NCI-H187 (cell line): ENCODE measurements at places on chromosomes 2 and 18.

- no peak for DNase-seq
These were observed 16.9 kb upstream of the VPS54 start for GRCh38 chr2:64036034-64036705.

GRCh38 chr2:70391259-70391658 lies 89.4 kb upstream of the FAM136A start:
- no peak for DNase-seq

GRCh38 chr2:120914839-120915521 lies 179.3 kb downstream of the GLI2 start:
- DNase-seq = no peak

- no peak for DNase-seq
These were observed 59.7 kb downstream of the POLE4 start for GRCh38 chr2:75018162-75018561.

DNA sequence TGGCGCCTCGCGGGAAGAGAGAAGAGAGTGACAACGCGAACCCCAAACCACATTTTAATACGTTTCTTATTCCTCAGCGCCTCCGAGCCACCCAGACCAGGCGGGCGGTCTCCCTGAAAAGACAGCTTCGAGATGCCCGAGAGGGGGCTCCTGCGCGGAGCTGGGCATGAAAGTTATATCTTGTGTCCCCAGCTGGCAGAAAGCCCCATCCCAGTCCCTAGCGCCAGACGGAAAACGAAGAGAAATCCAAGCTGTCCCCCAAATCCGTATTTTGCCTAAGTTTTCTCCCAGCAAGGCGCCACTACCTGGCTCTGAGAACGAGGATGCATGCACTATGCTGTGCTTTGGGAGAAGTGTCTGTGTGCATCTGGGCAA lies 797 bp downstream of the NXPH2 start:
- DNase-seq = no peak

GRCh38 chr2:58521803-58522554 lies 280.9 kb upstream of the FANCL start:
- DNase-seq = no peak

- DNase-seq = no peak
These were observed 32.1 kb downstream of the CCDC141 start for GRCh38 chr2:179017773-179018357.

- DNase-seq = no peak
These were observed 206.9 kb downstream of the TNS1 start for GRCh38 chr2:217795706-217796465.

GRCh38 chr2:130729322-130730299 lies 741 bp downstream of the GPR148 start:
- no peak for DNase-seq

- DNase-seq = no peak
These were observed 6.1 kb upstream of the NCL start for GRCh38 chr2:231470246-231470900.

- no peak for DNase-seq
These were observed 93.7 kb downstream of the AOX1 start for GRCh38 chr2:200679535-200679934.

GRCh38 chr2:141942006-141942789 lies 188.6 kb downstream of the LRP1B start:
- DNase-seq = no peak

- no peak for DNase-seq
These were observed 29.2 kb upstream of the POMC start for GRCh38 chr2:25197336-25198208.

DNA sequence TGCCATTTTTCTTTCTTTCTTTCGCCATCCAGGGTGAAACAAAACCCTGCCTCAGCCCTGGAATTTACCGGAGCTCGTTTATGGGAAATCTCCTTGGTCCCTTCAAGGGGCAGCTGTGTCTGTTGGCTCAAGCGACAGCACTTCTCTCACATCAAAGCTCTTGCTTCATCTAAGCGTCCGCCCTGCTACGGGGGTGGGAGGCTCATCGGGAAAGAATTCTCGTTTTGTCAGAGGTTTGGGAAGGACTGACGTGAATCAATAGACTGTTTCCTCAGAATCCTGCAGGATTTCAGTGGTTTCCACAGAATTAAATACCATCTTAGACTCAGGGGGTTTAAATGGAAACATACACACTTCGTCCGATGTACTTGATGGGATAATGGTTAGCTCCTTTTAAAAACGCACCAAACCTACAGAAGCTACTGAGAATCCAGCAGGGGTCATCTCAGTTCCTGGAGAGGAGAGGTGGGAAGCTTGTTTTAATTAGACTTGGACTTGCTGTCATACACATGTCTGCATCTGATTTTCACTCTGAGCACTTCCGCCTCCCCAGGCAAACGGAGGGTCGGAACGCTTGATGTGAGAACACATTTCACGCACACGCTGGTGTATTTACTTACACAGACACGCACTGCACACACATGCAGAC lies 91.6 kb downstream of the ASB1 start:
- no peak for DNase-seq

DNA sequence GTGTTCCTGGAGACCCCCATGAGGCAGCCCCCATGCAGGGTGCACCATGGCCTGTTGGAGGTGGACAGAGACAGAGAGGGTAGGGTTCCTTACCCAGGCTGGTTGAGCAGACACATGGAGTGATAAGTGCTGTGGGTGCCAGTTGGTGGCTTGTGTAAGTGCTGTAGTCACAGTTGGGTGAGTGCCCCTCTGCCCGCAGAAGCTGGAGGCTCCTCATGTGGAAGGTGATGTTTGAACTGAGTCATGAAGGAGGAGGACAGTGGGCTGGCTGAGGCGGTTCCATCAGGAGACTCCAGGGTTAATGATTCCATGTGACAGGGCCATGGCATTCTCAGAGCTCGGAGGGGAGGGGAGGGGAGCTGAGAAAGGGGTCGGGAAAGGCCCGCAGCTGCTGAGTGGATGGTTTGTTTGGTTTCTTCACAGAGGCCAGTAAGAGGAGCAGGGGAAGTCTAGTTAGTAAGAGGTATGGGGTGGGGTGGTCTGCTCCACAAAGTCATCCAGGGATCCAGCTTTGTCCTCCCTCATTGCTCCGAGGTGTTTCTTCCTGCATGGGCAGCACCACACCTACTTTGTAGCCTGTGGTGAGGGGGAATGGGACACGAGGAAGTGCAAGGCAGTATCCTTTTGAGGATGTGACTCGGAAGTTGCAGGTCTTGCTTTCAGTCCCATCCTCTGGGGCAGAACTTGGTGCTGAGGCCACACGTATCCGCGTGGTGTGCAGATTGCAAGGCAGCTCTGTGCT lies 13.6 kb downstream of the IMPA2 start:
- no peak for DNase-seq
